ENCODE measurements at places on chromosomes 7 and 10. TPM values are rescaled to one million over a fixed set of nuclear protein-coding genes. Genes with fewer than 3 reads are reported as not detected.

Gene SPAM1
- not detected for total RNA-seq

Gene AGMO
- total RNA-seq: 0.32 TPM

Gene PMS2
- total RNA-seq: 25.5 TPM

Gene ATG9B
- total RNA-seq: not detected

Gene AGR3
- total RNA-seq: not detected

Gene CLDN3
- total RNA-seq: not detected

Gene WNT8B
- not detected for total RNA-seq

Gene PRF1
- total RNA-seq: not detected

Gene CYP3A5
- total RNA-seq: 5.7 TPM

Gene HHEX
- total RNA-seq: 0.86 TPM

Gene SEC61A2
- 10.9 TPM for total RNA-seq

Gene SYCE1
- total RNA-seq: not detected

Gene LBX1
- total RNA-seq: not detected

Gene GRM3
- total RNA-seq: not detected

Gene SLC18A3
- not detected for total RNA-seq

Gene SLC29A4
- 0.54 TPM for total RNA-seq

Gene CFAP58
- total RNA-seq: 0.86 TPM

Gene ENTPD1
- 0.32 TPM for total RNA-seq

All from articular chondrocyte of knee joint (primary cell).